ENCODE measurements at places on chromosomes 7 and 10.

DNA sequence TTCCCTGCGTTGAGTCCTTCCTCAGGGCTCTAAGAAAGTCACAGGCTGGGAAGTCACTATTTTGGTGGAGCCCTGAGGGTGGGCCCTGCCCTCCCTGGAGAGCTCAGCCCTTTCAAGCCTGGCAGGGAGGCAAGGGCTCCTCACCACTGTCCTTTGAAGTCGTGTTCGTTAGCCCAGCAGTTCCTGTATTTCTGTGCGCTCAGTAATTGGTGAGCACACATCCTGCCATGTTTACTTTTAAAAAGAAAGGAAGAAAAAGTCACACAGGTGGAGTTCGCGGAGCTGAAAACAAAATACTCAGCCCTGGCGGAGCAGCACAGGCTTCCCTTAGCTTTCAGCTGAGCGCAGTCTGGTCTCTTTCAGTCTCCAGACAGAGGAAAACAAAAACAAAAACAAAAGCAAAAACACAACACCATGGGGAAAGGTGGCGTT lies 37.1 kb downstream of the PRKCQ start:
- DNase-seq, result no peak

DNA sequence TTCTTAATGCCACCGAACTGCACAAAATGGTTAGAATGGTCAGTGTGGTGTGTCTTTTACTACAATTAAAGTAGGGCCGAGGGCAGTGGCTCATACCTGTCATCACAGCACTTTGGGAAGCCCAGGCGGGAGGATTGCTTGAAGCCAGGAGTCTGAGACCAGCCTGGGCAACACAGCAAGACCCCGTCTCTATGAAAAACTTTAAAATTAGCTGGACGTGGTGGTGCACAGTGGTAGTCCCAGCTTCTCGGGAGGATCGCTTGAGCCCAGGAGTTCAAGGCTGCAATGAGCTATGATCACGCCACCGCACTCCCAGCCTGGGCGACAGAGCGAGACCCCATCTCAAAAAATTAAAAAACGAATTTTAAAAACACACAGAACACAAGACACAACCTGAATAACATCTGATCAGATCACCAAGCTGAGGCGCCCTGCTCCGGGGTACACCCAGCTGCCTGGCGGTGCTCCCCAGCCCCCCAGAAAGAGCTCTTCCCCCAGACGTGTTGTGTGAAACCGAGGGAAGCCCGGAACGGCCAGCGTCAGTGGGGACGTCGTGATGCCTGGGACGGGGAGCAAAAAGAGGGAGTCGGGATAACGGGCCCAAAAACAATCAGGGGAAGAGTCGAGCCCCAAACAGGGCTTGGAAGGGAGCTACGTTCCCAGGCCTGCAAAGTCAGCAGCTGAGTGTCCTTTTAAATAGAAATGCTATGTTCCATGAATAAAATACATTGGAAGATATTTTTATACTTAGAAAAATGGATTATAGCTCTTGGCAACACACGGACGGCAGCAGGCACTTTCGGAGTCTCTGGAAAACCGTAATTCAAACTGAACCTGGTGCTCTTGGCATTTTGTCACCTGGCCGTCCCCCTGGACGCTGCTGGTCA lies 80.7 kb upstream of the PDGFA start:
- no peak for DNase-seq

DNA sequence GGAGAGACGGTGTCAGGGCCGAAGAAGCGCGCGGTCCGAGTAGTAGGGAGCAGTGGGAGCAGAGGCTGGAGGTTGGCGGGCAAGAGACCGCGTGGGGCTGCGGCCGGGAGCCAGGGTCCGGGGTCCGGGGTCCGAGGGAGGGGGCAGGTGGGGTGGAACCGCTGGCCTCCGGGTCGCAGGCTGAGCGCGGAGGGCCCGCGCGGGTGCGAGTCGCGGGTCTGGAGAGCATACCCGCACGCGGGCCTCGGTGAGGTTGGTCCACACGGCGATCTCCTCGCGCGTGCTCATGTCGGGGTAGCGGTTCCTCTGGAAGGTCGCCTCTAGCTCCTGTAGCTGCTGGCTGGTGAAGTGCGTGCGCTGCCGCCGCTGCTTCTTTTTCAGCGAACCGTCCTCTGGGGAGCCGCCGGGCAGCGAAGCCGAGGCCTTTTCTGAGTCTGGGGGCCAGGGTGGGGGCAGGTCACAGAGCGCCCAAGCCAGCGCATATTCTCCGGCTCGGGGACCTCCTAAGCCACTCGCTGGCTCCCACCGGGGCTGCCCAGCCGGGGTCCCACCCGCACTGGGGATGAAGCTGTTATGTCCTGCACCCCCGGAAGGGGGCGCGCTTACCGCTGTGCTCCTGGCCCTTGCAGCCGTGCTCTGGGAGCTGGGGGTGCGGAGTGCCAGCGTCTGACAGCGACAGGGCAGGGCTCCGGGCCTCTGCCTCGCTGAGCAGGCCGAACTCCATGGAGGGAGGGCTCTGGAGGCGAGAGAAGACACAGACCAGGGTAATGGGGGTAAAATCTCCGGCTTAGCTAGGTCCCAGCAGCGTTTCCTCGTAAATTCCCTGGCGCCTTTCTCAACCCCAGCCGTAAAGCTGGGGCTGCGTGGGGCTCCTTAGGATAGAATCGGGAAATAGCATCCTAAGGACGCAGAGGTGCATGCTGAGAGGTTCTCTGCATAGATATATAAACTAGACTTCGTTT lies 5.5 kb downstream of the ELOVL3 start:
- peak; percentile 31 for DNase-seq

- DNase-seq, result peak; percentile 80
Observed at GRCh38 chr7:99374111-99375064, at the start of gene ARPC1B. Gene ARPC1B (plus strand): TSS chr7:99374730. CDS start chr7:99385715, 10,985 bp downstream.

DNA sequence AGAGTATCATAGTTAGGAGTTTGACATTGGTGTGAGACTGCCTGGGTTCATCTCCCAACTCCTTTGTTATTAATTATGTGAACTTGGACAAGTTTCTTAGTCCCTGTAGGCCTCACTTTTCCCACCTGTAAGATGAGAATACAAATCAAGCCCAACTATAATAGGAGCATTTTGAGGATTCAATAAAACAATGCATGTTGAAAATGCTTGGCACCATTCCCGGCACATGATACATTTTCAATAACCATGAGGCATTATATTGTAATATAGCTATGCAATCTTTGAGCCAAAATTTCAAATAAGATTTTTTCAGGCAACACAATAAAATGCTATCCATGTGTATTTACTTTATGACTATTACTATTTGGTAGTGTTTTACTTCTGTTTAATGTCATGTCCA lies 229.0 kb upstream of the SP4 start:
- no peak for DNase-seq

All from adipocyte (in vitro differentiated cells).